ENCODE measurements at places on chromosomes 5 and 9.
A peak's percentile ranks its signal among the peaks of the same experiment; 100 is the strongest.

GRCh38 chr5:130282049-130282448, 377.8 kb downstream of the CHSY3 start:
- peak; percentile 8 for DNase-seq

DNA sequence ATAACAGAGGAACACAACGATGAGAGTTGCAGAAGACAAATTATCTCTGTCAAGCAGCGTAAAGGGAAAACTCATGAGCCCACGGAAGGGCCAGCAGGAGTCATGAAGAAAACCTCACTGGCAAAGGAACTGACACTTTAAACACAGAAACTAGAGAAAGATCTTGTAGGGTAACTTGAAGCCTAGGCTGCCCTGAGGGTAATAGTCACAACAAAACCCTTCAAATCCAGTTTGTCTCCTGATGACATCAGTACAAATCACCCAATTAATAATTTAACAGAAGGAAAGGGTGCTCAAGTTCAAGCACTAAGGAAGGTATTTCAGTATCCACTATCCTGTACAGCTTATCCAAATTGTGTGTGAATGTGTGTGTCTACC, 549.1 kb downstream of the MTRR start:
- no peak for DNase-seq

- no peak for DNase-seq
Measured at GRCh38 chr5:6615034-6615815, 17.6 kb downstream of the NSUN2 start.

- peak; percentile 51 for DNase-seq
Measured at GRCh38 chr5:50667023-50667652, 701 bp downstream of the PARP8 start.

- DNase-seq = no peak
Measured at GRCh38 chr5:148311484-148311883, 739 bp upstream of the SPINK7 start.

DNA sequence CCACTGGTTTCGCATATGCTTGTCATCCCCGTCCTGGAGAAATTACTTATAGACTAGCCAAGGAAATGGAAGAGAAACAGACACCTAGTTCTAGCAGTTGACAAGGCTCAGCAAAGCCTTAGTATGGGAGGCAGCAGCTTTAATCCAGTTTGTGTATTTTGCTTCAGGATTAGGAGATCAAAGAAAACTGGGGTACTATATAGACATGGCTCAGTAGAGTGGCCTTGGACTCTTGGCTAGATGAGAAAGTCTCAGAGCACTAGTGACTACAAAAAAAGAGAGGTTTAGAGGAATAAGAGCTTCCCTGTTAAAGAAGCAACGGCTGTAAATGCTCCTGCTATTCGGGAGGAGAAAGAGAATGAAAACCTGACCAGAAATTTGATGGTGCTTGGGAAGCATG, 349.1 kb downstream of the CTNND2 start:
- DNase-seq = no peak

GRCh38 chr5:92761585-92761984, 819.4 kb downstream of the NR2F1-AS1 start:
- DNase-seq = no peak

GRCh38 chr9:137978262-137978714, 100.7 kb downstream of the CACNA1B start:
- DNase-seq = no peak

Data from ELR (cell line).